ENCODE measurements at places on chromosomes 2 and 18. TPM values are rescaled to one million over a fixed set of nuclear protein-coding genes. Genes with fewer than 3 reads are reported as not detected.

Gene NETO1
- 0.33 TPM for total RNA-seq

- no peak overlapping the region for H3K27ac ChIP-seq
- DNase-seq = no peak
- H3K27me3 ChIP-seq = no peaks in the 10 kb centered on the region
- no peak overlapping the region for H3K4me3 ChIP-seq
- no peaks in the 10 kb centered on the region for H3K4me1 ChIP-seq
Observed at GRCh38 chr18:53785811-53786210, 438.7 kb downstream of the MBD2 start.

Gene ITGB6
- total RNA-seq = 16.7 TPM

DNA sequence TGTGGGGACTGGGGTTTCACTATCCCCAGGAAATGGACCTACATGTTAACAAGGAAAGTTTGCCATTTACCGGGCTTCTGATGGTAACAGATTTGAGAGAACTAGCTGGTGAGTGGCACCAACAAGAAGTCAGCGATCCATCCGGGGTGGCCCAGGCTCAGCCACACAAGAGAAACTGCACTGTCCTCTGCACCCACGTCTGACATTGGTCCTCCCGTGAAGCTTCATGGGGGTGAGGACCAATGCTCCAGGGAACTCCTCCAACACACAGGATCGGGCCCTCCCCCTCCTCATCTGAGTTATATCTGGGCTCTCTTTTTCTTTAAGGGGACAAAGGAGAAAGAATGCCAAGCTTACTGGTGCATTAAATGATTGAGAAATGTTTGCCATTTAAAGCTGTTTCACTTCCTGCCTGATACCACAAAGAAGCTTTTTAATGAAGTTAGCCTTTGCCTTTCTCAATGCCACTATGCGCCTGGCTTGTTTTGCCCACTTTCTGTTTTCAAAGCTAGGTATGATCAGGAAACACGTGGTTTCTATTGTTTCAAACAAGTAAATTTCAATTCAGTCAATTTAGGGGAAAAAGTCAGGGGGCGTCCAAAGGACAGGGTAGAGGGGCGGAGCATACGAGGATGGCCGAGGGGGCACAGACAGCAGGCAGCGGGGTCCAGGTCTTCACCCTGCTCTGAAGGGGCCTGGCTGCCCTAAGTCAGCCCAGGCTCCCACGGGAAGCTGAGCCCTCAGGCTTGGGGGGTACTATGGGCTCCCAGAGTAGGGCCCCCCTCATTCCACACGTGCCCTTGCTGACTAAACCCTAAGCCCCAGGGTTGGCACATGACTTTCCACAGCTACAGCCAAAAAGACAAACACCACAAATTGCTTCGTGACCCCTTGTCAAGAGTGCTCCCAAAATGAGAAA is 204.0 kb upstream of the ID2 start:
- no peaks in the 10 kb centered on the region for H3K27me3 ChIP-seq
- H3K27ac ChIP-seq = peak overlapping the region; percentile 75
- H3K36me3 ChIP-seq = no peaks in the 10 kb centered on the region
- peak; percentile 47 for DNase-seq
- no peak overlapping the region for H3K4me3 ChIP-seq
- H3K4me1 ChIP-seq = no peaks in the 10 kb centered on the region

DNA sequence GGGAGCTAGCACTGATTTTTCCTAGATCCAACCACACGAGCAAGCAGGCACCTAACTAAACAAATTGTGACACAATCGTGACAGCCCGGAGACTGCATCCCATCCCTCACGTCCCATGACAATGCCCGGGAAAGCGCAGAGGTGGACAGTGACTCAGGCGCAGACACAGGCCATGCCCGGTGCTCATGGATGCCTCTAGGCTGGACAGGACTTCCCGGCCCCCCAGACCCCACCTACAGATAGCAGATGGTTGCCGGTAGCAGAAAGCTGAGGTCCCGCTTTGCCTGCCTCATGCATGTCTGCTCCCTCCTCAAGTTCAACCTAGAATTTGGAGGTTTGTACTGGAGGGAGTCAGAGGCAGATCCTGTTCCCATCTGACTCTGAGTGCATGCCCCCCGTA is 81.0 kb downstream of the TPO start:
- no peak overlapping the region for H3K4me3 ChIP-seq
- no peaks in the 10 kb centered on the region for H3K4me1 ChIP-seq
- no peaks in the 10 kb centered on the region for H3K27me3 ChIP-seq
- no peaks in the 10 kb centered on the region for H3K36me3 ChIP-seq

Data from breast epithelium (tissue), 4 donors.